ENCODE measurements at places on chromosomes 3 and 15.

GRCh38 chr3:126124896-126125295, 41.0 kb upstream of the SLC41A3 start:
- peak; percentile 35 for DNase-seq

GRCh38 chr3:87473944-87474343, 197.6 kb upstream of the POU1F1 start:
- no peak for DNase-seq

DNA sequence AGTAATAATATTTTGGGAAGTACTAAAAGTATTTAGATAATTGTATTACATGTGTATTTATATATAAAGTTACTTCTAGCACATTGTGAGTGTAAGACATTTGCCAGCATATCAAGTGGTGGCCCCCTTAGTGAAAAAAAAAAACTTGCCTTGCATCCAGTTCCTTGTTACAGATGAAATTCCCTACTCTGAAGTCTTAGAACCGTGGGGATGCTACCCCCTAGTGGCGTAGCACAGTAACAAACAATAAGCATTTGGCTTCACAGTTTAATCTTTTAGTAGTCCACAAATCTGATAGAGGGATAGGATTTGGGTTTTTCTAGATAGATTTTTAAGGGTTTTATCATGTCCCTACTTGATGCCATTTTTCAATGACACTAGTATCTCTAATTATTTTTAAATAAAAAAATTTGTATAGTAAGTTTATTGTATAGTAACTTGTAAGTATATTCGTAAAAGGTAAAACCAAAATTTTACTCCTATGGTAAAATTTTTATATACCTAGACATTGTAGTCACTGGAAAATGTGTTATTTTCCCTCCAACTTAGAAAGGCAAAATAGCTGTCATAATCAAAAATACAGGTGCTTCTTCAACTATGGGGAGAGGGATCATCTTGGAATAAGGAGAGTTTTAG, 14.3 kb downstream of the SMC4 start:
- peak; percentile 78 for DNase-seq

DNA sequence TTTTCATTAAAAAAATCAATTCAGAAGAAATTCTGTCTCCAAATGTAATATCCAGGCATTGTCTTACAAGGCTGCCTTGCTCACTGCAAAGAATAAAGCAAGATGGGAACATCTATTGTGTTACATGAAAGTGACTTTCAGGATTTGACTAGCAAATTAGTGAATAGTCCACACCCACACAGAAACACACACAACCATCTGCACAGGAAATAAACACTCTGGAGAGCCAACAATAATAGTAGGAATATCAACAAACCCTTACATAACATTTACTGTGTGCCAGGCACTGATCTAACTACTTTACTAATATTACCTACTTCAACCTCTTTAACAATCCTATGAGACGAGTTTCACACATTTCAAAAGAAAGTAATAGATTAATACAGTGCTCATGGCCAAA, 28.9 kb upstream of the ZNF385D start:
- DNase-seq = no peak

DNA sequence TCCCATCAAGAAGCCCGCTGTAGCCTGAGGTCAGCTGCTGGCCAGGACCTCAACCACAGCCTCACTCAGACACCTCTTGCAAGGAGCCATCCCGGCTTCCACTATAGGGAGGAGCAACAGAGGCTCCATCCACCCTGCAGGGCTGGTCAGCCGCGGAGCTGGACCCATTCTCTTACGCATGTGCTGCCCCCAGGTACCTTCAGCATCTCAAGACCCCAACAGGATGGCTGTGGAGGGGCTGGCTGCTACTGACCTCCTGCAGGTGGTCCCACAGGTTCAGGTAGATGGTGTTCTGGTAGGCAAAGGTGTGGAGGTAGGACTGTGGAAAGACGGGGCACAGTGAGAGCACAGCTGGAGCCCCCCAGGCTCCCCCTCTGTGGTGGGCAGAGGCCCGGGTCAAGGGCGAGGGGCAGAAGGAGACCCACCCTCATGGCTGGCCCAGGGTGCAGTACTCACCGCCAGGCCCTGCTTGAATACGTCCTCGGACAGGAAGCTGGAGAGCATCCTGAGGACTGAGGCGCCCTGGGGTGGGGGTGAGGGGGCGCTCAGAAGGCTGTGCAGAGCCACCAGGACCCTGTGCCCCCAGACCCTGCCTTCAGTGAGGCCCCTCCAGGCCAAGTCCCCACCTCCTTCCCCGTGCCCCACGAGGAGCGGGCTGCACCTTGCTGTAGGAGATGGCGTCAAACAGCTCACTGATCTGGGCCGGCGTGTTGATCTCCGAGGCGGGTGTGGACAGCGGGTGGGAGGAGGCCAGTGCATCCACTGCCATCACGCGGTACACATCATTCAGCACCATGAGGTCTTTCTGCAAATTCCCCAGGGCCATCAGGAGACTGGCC, 11.4 kb downstream of the ANPEP start:
- no peak for DNase-seq

- DNase-seq = peak; percentile 73
Measured at GRCh38 chr15:75843678-75844581, 683 bp downstream of the UBE2Q2 start.

- DNase-seq = peak; percentile 78
Measured at GRCh38 chr3:181709537-181710279, 2.0 kb upstream of the SOX2 start.

- no peak for DNase-seq
Measured at GRCh38 chr3:66588340-66588847, 87.6 kb upstream of the LRIG1 start.

DNA sequence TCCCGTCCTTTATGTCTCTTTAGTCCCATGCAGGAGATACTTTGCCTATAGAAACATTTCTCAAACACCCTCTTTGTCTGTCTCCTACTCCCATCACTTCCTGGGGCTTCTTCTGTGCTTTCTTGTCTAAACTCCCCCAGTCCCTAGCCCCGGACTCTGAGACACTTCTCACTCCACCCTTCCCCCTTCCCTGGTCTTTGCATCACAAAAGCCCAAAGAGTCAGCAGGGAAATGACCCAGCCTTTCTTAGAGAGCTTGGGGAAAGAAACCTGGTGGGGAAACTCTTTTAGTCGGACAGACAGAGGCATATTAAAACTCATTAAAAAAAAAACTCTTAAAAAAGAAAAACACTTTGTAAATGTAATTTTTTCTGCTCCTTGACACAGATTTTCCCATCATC, 211.2 kb downstream of the TJP1 start:
- DNase-seq = no peak

DNA sequence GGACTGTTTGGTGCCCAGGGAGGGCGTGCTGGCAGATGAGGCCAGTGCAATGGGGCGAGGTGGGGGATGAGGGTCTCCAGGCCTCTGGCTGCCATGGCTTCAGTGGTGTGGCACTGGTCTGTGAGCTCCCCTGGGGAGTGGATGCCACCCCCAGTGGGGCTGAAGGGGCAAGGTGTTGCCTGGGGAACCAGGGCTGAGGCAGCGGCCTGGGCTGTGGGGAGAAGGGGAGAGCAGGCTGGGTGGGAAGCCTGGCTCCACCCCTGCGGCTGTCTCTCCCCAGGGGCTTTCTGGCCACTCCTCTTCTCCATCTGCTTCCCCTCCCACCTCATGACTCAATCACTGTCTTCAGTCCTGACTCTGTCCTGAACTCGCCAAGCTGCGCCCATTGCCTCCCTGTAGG, 88.4 kb upstream of the TLE3 start:
- DNase-seq = no peak

GRCh38 chr3:52703341-52703740, 2.2 kb downstream of the GLT8D1 start:
- no peak for DNase-seq

- DNase-seq = no peak
Measured at GRCh38 chr3:40190056-40190455, 119.5 kb upstream of the EIF1B start.

- peak; percentile 81 for DNase-seq
Measured at GRCh38 chr3:177286034-177286433, 88.8 kb upstream of the TBL1XR1 start.

DNA sequence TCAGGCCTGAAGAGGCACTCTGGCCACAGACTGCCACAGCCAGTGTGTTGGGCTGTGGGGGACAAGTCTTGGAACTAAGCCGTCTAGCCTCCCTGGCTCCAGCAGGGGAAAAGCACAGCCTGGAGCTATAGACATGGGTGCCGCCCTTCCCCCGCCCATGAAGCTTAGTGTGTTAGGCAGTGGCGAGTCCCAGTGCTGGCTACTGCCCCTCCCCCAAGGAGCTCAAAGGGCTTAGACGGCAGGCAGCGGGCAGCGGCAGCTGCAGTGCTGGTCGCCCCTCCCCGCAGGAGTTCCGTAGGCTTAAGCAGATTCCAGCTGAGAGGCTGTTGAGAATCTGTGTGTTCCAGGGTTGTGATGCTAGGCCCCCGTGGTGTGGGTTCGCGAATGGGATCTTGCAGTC, 135.8 kb upstream of the RORA start:
- peak; percentile 95 for DNase-seq

- DNase-seq = no peak
Measured at GRCh38 chr3:39150148-39150802, 3.1 kb downstream of the CSRNP1 start.

Data from islet precursor cell (in vitro differentiated cells).